ENCODE measurements at places on chromosomes 4 and X. TPM values are rescaled to one million over a fixed set of nuclear protein-coding genes. Genes with fewer than 3 reads are reported as not detected.
A peak's percentile ranks its signal among the peaks of the same experiment; 100 is the strongest.

GRCh38 chr4:37908488-37909331 is 17.8 kb downstream of the TBC1D1 start:
- no peak for DNase-seq

GRCh38 chrX:133053861-133054598 is 42.9 kb downstream of the USP26 start:
- peak; percentile 39 for DNase-seq

DNA sequence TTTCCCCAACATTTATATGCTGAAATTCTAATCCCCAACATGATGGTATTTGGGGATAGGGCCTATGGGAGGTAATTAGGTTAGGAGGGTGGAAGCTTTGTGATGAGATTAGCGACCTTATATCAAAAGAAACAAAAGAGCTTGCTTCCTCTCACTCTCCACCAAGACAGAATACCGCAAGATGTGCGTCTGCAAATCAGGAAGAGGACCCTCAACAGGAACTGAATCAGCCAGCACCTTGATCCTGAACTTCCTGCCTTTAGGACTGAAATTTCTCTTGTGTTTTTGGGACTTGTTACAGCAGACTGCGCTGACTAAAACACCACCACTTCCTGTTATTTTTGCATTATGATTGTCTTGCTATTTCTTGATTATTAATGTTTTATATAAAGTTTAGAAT is 1889.4 kb downstream of the C4orf33 start:
- DNase-seq = no peak

- DNase-seq = peak; percentile 80
Observed at GRCh38 chr4:82848706-82849105, 42.2 kb downstream of the SEC31A start.

TNMD gene
- not detected for total RNA-seq

Data from foreskin keratinocyte (primary cell).